NCI-H460 (cell line): ENCODE measurements at places on chromosomes 5 and 9.

GRCh38 chr9:85202596-85202995 is 533.1 kb downstream of the NTRK2 start:
- DNase-seq: no peak

- no peak for DNase-seq
Measured at GRCh38 chr5:163696579-163696887, 191.1 kb downstream of the MAT2B start.

DNA sequence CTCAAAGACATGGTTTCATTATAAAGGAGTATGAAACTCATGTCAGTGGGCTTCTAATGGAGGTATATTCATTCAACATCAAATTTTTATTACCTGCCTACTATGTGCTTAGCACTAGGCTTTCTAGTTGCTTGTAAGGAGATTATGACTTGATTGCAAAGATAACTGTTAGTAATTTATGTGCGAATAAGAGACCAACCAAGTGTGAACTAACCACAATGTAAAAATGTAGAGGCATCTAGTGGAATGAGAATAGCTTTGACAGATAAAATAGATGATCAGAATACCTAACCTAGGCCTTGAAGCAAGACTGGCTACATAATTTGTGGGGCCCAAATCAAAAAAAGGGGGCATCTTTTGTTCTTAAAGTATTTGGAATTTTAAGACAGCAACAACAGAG is 13.0 kb upstream of the PPP2R2B start:
- DNase-seq: no peak

DNA sequence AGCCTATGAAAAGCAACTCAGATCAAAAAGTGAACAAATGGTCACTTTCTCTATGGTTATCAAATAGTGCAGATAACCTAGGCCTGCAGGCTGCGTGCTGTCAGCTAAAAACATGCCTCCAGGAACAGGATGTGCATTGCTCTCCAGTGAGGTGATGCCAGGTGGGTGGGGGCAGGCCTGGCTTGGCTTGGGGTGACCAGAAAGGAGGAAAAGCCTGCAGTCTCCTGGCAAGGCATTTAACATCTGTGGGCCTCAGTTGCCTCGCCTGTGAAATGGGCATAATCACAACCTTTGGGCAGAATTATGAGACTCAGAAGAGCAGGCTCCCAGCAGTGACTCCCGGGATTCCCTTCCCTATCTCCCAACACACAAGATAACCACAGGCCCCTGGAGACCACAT is 135.9 kb downstream of the COL23A1 start:
- no peak for DNase-seq

GRCh38 chr9:117552811-117553210 is 138.0 kb upstream of the ASTN2 start:
- DNase-seq: no peak

- no peak for DNase-seq
Measured at GRCh38 chr9:91716815-91717214, 233.2 kb downstream of the ROR2 start.

GRCh38 chr5:150632305-150633160 is 7.9 kb upstream of the SYNPO start:
- DNase-seq: peak; percentile 64

GRCh38 chr5:179124273-179124852 is 64.2 kb downstream of the ZNF354C start:
- no peak for DNase-seq

- no peak for DNase-seq
Measured at GRCh38 chr9:34218446-34218845, 39.6 kb downstream of the UBAP1 start.

- no peak for DNase-seq
Measured at GRCh38 chr5:156836846-156837245, 13.2 kb upstream of the PPP1R2B start.

DNA sequence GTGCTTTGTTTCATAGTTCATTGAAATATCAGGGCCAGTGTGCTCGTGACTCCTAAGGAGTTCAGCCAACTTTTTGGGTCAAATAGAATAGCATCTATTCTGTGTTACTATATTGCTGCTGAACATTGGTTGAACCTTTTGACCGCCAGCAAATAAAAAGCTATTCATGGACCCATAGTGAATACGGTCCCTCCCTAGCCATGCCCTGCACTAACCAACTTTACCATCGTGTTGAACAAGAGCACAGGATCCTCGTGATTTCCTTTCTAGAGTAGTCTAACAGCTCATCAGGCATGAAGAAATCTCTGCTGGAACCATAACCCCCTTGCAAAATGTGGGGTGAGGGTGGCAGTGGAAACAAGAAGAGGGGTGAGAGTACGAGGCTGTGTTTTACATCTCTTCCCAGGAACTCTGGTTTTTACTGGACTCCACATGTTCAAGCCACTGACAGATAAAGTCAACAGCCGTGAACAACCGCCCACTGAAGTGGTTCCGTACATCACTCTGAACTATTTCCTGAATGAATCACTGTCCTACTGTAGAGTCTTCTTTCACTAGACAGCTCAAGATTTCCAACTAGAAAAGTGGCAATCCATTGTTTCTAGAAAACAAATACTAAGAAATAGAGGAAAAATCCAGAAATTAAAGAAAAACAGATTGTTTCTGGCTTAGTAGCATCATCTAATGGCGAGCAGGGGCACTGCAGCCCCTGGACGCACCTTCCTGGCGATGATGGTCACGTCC is 70.1 kb upstream of the SPATA31E1 start:
- peak; percentile 36 for DNase-seq

GRCh38 chr5:93192683-93193082 is 388.3 kb downstream of the NR2F1-AS1 start:
- DNase-seq: no peak

DNA sequence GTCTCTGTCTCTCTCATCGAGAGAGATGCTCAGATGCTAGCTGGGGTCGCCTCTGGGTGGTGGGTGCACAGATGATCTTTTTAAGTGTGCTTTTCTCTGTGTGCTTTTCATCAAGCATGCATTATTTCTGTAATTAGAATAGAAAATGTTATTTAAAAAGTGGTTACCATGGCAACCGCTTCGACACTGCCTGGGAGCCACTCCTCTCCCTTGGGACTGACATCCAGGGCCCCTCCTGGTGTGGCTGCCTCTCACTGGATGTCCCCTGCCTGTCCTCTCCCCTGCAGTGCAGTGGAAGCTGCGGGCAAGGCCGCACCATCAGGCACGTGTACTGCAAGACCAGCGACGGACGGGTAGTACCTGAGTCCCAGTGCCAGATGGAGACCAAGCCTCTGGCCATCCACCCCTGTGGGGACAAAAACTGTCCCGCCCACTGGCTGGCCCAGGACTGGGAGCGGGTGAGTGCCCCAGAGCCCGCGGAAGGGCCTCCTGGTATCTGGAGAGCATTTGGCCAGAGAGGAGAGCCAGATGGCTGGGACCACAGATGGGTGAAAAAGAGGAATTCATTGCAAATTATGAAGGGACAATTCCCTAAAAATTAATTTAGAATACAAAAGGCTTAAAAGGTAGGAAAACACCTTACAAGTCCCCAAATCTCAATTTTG is 34.7 kb downstream of the ADAMTSL2 start:
- no peak for DNase-seq

DNA sequence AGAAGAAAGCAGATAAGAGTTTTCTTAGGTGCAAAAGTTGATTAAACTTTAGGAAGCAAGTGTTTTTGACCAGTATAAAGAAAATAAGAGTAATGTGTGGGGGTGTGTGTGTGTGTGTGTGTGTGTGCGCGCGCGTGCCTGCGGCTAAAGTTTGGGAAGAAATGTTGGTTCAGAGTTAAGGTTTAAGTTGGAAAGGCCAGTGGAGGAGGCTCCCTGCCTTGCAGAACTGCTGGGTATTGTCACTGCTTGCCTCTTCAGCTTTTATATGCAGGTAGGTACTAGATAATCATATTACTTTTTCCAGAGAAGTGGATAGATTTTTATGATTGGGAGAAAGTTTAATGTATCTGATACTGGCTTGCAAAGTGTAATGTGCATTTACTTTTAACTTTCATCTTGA is 2.0 kb downstream of the PIK3R1 start:
- no peak for DNase-seq

DNA sequence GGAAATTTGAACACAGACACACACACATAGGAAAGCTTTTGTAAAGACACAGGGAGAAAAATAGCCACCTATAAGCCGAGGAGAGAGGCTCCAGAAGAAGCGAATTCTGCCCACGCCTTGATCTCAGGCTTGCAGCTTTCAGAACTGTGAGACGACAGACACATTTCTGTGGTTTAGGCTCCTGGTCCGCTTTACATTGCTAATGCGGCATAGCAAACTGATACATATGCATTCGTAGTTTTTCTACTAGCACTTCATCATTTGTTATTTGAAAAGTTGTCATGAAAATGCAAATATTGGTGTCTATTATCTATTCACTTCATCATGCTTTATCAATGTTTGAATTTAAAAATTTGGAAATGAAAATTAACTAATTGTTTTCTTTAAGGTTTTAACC is 674.9 kb downstream of the SEMA5A start:
- DNase-seq: no peak

- DNase-seq: no peak
Measured at GRCh38 chr5:137090721-137091120, 408.4 kb downstream of the SPOCK1 start.

- no peak for DNase-seq
Measured at GRCh38 chr5:74502479-74502950, 138.0 kb downstream of the ENC1 start.

- DNase-seq: no peak
Measured at GRCh38 chr5:91381239-91381773, 1.8 kb downstream of the ARRDC3 start.

DNA sequence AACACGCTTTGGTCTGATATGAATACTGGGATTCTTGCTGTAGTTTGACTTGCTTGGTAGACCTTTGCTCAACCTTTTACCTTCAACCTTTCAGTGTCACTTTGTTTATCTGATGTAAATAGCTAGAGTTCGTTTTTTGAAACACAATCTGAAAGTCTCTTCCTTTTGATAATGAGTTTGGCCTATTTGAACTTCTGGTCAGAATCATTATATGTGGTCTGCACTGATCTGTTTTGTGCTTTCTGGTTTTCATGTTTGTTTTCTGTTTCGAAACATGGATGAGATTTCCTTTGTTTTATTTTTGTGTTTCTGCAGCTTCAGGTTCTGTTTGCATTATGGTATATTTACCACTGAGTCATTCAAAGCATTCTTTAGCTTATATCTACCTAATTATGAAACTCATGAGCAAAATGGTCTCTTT is 217.5 kb downstream of the GABBR2 start:
- DNase-seq: no peak

- DNase-seq: no peak
Measured at GRCh38 chr5:113039229-113039933, 62.8 kb downstream of the DCP2 start.

- DNase-seq: no peak
Measured at GRCh38 chr5:123987956-123988355, 476.0 kb downstream of the CSNK1G3 start.

GRCh38 chr5:78003919-78004318 is 227.8 kb upstream of the TBCA start:
- DNase-seq: no peak

GRCh38 chr5:179409806-179410205 is 64.5 kb upstream of the ADAMTS2 start:
- DNase-seq: no peak

GRCh38 chr9:113261917-113262671 is 13.3 kb downstream of the CDC26 start:
- no peak for DNase-seq

GRCh38 chr5:73376618-73377170 is 71.9 kb downstream of the FOXD1 start:
- no peak for DNase-seq

DNA sequence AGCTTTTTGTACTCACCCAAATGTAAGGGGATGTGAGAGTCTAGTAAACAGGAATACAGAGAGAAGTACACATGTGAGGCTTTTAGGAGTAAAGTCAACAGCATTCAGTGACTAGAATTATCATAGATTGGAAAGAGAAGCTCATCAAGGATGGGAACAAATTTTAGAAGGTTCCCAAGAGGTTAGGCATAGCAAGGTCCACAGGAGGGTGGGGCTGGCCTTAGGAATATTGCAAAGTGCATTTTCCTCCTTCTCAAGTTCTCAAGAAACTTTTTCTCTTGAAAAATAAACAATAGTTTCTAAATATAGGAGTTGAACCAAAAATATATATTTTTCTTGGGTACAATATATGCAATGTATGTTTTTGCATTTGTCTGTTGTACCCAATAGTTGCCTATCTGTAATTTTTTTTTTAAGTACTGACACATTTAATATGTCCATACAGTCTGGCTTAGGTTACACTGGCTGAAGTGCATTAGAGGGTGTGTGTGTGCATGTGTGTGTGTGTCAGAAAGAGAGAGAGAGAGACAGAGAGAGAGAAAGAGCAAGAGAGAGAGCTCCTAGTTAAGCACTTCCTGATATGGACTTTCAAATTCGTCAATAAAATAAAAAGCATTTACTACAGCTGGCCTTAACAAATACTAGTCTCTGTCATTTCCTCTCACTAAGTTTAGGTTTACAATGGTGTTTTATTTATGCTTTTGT is 62.2 kb downstream of the SNX18 start:
- DNase-seq: no peak

DNA sequence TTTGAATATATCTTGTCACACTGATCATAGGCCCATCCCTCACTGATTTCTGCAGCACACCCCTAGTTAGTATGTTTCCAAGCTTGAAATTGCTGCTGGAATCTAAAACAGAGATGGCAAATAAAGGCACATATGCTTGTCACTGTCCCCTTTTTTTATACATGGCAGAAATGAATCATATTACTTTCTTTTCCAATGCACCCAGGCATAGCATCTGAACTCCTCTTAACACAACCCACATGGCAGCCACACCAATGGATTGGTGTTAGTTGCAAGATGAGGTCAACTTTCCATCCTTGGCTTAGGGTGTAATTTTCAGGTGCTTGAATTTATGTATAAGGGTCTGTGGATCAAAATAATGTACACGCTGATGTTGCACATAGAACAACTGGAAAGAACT is 473.8 kb upstream of the ZNF608 start:
- DNase-seq: no peak

DNA sequence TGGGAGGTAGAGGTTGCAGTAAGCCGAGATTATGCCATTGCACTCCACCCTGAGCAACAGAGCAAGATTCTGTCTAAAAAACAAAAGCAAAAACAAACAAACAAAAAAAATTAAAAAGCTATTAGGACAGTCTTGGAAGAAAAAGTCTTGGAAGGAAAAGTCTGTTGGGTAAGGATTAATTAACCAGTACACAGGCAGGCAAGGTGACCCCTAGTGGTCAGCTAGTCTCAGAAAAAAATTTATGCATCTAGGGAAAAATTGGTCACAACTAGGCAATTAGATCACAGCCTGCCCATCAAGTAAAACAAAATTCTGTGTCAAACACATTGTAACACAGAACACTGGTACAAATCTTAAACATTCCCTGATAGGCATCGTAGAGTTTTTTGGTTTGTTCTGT is 6.7 kb upstream of the ANKRD18B start:
- DNase-seq: peak; percentile 46

DNA sequence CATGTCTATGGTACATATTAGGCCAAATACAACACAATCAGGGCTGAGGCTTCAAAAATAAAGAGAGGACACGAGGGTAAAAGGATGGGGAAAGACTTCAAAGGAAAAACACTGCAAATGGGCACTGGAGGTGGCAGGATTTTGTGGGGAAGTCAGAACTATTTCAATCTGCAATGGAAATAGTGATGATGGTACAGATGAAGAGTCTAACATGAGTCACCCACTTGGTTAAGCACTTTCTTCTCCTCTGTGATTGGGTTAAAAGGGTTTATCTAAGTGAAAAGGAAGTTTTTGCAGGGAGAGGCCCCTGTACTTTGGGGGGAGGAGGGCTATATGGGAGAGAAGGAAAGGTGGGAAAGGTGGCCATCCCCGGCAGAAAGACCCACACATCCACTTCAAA is 4.5 kb upstream of the SH3GL2 start:
- no peak for DNase-seq

- DNase-seq: no peak
Measured at GRCh38 chr5:82164176-82164976, 113.8 kb downstream of the RPS23 start.
